Suprapubic skin (tissue), 4 donors: ENCODE measurements at places on chromosomes 12 and 14. TPM values are rescaled to one million over a fixed set of nuclear protein-coding genes. Genes with fewer than 3 reads are reported as not detected.

DNA sequence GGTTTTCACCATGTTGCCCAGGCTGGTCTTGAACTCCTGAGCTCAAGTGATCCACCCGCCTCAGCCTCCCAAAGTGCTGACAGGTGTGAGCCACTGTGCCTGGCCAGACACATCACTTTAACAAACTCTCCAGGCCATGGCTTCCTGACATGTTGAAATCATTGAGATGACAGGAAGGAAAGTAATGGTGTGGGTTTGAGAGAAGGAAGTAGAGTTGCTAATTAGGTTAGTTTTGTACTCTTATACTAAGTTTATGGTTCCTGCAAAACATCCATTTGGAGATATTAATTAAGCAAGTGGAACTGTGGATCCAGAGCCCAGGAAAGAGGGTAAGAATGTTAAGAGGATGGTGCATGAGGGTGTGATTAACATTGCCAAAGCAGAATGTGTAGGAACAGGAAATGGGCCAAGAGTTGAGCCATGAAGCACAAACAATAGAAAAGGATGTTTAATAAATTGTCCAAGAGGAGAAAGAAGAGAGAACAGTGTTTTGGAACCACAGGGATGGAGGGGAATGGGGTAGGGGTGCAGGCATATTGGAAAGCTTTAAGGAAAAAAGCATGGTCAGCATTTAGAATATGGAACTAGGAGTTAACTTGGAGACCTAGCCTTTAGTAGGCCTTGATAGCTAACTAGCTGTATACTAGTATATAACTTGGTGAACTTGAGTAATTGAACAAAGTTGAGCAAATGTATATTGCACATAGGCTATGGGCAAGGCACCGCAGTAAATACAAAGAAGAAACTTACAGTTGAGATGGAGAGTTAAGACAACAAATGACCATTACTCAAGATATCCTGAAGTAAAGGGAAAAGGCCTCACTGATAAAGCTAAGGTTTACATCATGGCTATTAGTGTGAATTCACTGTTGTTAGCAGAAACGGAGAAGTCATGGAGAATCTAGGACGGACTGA lies 91.3 kb upstream of the DNM1L start:
- H3K4me3 ChIP-seq = no peak overlapping the region
- no peak for DNase-seq
- H3K27me3 ChIP-seq = no peaks in the 10 kb centered on the region
- H3K36me3 ChIP-seq = peaks cover 13% of the 10 kb centered on the region

DNA sequence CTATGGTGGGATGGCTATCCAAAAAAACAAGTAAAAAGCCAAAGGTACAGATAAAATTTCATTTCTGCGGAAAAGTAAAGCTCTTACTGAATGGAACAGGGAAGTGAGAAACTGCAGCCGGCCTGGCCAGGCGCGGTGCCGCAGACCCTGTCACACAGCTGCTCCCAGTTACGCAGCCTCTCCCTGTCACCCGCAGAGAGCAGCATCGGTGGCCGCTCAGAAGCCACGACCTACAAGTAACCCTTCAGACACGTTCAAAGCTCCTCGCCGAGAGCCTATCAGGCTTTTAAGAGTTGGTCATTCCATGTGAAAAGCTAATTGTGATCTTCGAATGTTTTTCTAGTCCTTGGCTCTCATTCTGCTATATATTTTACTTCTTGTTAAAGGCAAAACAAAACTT lies 11.0 kb upstream of the ANKLE2 start:
- no peak overlapping the region for H3K27ac ChIP-seq
- H3K36me3 ChIP-seq = peaks cover 77% of the 10 kb centered on the region
- peaks cover 14% of the 10 kb centered on the region for H3K4me1 ChIP-seq
- H3K27me3 ChIP-seq = no peaks in the 10 kb centered on the region
- DNase-seq = no peak

DNA sequence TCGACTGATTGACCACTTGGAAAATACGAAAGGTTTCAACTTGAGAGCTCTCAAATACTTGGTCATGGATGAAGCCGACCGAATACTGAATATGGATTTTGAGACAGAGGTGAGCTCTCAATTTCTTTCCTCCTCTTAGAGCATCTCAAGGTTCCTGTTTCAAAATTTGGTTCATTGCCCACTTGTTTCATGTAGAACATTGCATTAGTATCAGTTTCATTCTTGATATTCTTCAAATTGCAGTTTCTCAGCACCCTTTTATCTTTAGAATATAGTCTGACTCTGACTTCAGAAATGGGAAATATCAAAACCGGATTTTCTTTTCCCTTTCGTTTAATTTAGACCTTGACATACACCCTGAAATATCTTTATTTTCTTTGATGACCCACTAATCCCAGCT lies 8.8 kb downstream of the DDX47 start:
- peaks cover 72% of the 10 kb centered on the region for H3K36me3 ChIP-seq
- no peaks in the 10 kb centered on the region for H3K27me3 ChIP-seq
- H3K27ac ChIP-seq = no peak overlapping the region
- DNase-seq = no peak
- peaks cover 20% of the 10 kb centered on the region for H3K4me1 ChIP-seq
- H3K4me3 ChIP-seq = no peak overlapping the region

DNA sequence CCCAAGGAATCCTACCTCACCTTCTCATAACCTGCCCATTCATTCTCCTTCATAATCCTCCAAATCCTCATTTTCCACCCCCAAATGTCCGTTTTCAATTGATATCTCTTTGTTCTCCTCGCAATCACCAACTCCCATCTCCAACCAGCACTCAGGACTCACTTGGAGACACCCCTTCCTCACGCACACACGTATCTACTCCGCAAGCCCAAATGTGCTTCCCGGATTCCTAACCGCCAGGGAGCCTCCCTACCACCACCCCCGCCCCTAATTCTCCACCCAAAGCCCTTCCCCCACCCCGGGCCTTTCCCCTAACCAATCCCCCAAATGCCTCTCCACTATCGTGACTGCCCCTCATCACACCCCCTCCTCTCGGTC lies 304 bp downstream of the KCTD10 start:
- H3K27ac ChIP-seq = peak overlapping the region; percentile 99
- no peak for DNase-seq
- H3K4me3 ChIP-seq = peak overlapping the region; percentile 99
- peaks cover 47% of the 10 kb centered on the region for H3K4me1 ChIP-seq

DNA sequence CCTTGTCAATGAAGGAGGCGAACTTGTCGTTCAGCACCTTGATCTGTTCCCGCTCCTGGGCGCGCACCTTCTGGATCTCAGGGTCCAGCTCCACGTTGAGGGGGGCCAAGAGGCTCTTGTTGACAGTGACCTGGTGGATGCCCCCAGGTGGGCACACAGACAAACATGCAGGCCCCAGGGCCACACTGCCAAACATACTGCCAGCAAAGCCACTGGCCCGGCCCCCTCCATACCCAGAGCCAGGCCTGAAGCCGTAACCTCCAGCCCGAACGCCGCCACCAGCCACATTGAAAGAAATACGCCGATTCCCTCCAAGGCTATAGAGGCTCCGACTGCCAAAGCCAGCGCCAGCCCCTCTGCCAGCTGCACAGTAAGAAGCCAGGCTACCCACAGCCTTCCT lies 337 bp downstream of the KRT74 start:
- no peak overlapping the region for H3K4me3 ChIP-seq
- H3K27ac ChIP-seq = no peak overlapping the region
- peaks cover 2% of the 10 kb centered on the region for H3K4me1 ChIP-seq

DNA sequence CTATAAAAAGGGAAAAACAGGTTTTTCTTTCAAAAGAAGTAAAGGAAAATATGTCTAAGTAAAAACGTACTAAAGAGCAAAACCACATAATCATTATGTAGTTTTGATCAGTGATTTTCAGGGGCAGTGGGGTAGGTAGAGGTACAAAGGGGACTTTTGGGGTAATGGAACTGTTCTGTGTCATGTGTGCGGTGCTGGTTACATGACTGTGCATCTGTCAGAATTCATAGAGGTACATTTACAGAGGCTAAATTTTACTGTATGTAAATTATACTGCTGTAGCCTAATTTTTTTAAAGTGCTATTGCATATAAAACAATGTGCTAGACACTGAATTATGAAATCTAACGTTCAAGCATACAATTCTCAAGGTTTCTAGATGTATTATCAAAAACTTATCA lies 2.0 kb downstream of the ESR2 start:
- H3K4me3 ChIP-seq = no peak overlapping the region
- H3K27ac ChIP-seq = no peak overlapping the region
- DNase-seq = no peak

DNA sequence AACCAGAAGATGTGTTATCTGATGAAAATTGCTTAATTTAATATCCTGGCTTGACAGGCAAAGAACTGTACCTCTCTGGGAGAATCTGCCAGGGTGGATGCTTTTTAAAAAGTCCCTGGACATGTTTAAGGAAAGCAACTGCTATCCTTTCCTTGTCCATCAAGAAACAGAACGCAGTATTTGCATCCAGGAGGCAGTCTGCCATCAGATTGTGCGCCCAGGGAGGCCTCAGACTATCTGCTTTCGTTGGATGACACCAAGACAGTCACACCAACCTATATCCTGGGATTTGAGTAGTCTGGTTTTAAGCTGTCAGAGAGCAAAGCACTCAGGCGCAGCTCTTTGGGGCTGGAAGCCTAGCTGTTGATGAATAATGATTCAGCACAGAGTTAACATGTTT lies 121.9 kb downstream of the TBX5 start:
- H3K27me3 ChIP-seq = peaks cover 6% of the 10 kb centered on the region
- H3K27ac ChIP-seq = no peak overlapping the region
- DNase-seq = no peak
- H3K4me1 ChIP-seq = no peaks in the 10 kb centered on the region

- H3K36me3 ChIP-seq = no peaks in the 10 kb centered on the region
- H3K4me3 ChIP-seq = no peak overlapping the region
- no peaks in the 10 kb centered on the region for H3K4me1 ChIP-seq
Measured at GRCh38 chr12:20507056-20507455, 138.7 kb downstream of the PDE3A start.

DNA sequence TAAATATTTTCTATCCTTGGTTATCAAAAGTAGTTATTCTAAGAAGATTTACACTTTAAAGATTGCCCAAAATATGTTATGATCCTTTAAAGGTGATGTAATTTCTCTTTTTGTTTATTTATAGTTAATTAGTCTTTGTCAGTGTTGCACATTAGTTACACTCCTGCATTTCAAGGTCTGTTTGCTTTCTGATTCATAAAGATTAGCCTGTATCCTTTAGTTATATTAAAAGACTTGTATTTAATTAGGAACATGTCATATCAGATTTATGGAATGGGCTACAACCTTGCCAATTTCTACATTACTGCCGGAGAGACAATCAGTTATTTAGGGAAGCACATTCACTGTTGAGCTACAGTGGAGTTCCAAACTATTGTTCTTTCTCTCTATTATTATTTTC lies 3.5 kb downstream of the EPYC start:
- no peaks in the 10 kb centered on the region for H3K36me3 ChIP-seq
- DNase-seq = no peak
- H3K27me3 ChIP-seq = no peaks in the 10 kb centered on the region
- H3K4me1 ChIP-seq = no peaks in the 10 kb centered on the region
- no peak overlapping the region for H3K4me3 ChIP-seq

DNA sequence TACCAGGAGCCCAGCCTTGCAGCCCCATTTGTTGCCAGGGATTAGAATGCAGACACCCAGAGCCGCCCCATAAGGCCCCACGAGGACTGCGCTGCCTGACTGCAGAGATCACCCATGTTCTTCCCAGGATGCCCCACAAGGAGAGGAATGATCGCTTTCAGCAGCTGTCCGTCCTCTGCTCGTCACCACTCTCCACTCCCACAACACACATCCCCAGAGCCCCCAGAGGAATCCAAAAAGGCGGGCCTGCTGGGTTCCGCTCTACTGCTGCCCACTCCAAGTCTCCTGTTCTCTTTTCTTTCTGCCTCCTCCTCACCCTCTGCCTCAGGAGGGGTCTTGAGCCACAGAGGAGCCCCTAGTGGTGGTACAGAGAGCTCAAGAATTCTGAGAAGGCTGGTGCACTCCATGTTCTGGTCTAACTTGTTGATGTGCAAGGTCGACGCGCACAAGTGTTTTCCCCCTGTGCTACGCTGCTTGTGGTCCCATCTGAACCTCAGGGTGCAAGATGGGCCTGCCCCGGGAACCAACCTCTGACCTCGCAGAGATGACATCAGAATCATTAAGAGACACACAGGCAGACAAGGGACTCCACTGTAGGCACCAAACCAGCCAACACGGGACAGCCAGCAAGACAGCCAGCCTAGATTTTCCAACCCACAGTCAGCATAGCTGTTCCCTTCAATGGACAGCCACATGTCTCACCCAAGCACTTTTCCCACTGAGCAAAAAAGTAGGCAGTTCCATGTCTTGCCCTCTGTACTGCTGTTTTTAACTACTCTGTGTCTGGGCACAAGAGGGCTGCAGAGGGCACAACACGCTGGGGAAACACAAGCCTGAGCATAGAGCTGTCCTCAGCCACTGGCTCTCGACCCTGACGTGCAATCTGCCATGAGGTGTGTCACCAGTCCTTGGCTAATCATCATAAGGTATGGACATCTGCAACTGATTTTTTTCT lies 29.9 kb downstream of the PXN start:
- no peak overlapping the region for H3K4me3 ChIP-seq
- H3K36me3 ChIP-seq = no peaks in the 10 kb centered on the region
- H3K4me1 ChIP-seq = peaks cover 100% of the 10 kb centered on the region
- peak; percentile 83 for DNase-seq
- H3K27ac ChIP-seq = peak overlapping the region; percentile 86
- no peaks in the 10 kb centered on the region for H3K27me3 ChIP-seq

DNA sequence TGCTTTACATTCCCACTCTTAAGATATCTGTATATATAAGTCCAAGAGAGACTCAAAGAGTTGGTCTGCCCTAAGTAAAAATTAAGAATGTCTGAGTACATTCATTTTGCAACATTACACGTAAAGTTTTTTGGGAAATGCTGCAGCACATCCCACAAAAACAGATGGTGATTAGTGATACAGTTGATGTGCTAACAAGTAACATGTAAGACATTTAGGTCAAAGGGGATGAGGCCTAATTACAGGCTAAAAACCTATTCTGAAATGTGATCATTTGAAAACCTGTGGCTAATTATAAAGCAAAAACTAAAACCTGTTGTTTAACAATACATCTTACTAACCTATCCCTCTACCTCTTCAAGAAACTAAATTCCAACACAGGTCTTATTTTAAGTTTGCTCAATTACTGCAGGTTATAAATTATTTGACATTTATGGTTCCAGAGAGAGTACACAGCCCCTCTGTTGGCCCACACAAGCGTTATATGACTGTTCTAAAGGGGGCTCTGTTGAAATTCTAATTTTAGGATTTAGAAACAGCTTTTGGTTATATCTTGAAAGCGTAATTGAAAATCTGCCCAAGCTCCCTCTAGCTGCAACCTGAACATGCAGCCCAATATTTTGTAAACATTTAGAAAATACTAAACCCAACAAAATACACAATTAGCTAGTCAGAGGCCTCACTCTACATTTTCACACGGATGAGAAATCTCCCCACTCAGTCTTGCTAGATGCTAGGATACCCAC lies 42.9 kb downstream of the BRAP start:
- H3K27me3 ChIP-seq = no peaks in the 10 kb centered on the region
- H3K36me3 ChIP-seq = peaks cover 56% of the 10 kb centered on the region
- peaks cover 6% of the 10 kb centered on the region for H3K4me1 ChIP-seq
- no peak overlapping the region for H3K4me3 ChIP-seq

GRCh38 chr12:42946871-42947381 lies 357.4 kb upstream of the PRICKLE1 start:
- no peaks in the 10 kb centered on the region for H3K4me1 ChIP-seq
- H3K36me3 ChIP-seq = no peaks in the 10 kb centered on the region
- H3K27me3 ChIP-seq = no peaks in the 10 kb centered on the region
- H3K27ac ChIP-seq = no peak overlapping the region
- DNase-seq = no peak

Gene PRH1
- total RNA-seq = 8.8 TPM

Gene ANAPC7
- total RNA-seq = 45.3 TPM

Gene CFAP73
- 2.6 TPM for total RNA-seq

Gene SAMD4A
- 10.3 TPM for total RNA-seq

Gene ARHGAP9
- 7.4 TPM for total RNA-seq

Gene OR11H6
- total RNA-seq = not detected

Gene LYZ
- 2.5 TPM for total RNA-seq

Gene RHEBL1
- 3.6 TPM for total RNA-seq

Gene GPR135
- 1.7 TPM for total RNA-seq

Gene RIMBP2
- 2.5 TPM for total RNA-seq
